Osteoblast (primary cell): ENCODE measurements at places on chromosomes 5 and 9. TPM values are rescaled to one million over a fixed set of nuclear protein-coding genes. Genes with fewer than 3 reads are reported as not detected.

Gene PPP2R2B
- total RNA-seq: under 0.01 TPM in 1 of 2 replicates, not detected in the other

Gene SH3RF2
- total RNA-seq: 2.9 and 4.0 TPM in 2 replicates

Gene MOB3B
- under 0.01 TPM in 2 replicates for total RNA-seq

Gene GLDC
- total RNA-seq: 0.72 and 2.4 TPM in 2 replicates

Gene MYO10
- total RNA-seq: 40.9 and 43.6 TPM in 2 replicates

DNA sequence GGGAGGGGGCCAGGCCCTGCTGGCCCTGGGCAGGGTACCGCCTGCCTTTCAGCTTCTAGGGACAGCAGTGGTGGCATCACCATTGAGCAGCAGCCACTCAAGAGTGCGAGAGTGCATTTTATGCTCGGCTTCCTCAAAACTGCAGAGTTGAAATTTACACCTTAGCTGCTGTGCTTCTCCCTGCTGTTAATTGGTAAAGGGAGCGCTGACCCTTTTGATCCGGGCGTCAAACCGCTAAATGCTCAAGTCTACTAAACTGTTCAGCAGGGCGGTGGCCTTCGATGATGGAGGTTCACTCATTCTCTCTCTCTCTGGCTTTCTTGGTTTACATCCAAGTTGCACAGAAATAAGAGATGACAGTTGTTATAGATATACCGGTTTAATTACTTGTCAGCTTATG is 368.6 kb upstream of the IRX2 start:
- no peaks in the 10 kb centered on the region for H3K27me3 ChIP-seq
- no peak overlapping the region for H3K27ac ChIP-seq
- H3K4me3 ChIP-seq: no peak overlapping the region
- H3K36me3 ChIP-seq: no peaks in the 10 kb centered on the region
- DNase-seq: no peak
- H3K4me1 ChIP-seq: no peaks in the 10 kb centered on the region

GRCh38 chr5:163612358-163613149 is 107.1 kb downstream of the MAT2B start:
- no peaks in the 10 kb centered on the region for H3K27me3 ChIP-seq
- no peak overlapping the region for H3K4me3 ChIP-seq
- no peaks in the 10 kb centered on the region for H3K4me1 ChIP-seq
- H3K36me3 ChIP-seq: no peaks in the 10 kb centered on the region
- DNase-seq: no peak

GRCh38 chr5:75059912-75060545 is 7.7 kb upstream of the GCNT4 start:
- no peak overlapping the region for H3K27ac ChIP-seq
- no peaks in the 10 kb centered on the region for H3K27me3 ChIP-seq
- H3K4me3 ChIP-seq: no peak overlapping the region
- H3K36me3 ChIP-seq: no peaks in the 10 kb centered on the region
- DNase-seq: no peak

DNA sequence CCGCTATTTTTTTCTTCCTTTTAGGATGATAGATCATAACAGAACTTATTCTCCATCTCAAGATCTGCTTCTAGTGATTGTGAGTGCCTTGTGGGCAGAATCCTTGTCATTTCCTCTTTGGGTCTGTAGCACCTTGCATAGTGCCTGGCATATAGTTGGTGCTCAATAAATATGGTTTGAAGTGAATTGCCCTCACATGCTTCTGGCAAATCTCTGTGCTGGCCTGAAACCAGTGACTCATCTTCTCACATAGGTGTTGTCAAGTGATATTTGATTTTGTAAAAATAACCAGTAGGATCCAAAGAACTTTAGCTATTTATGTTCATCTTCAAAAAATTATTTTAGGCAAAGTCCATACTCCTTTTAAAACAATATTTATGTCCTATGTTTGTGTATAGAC is 86.7 kb downstream of the GABRG2 start:
- H3K27me3 ChIP-seq: no peaks in the 10 kb centered on the region
- DNase-seq: no peak
